ENCODE measurements at places on chromosomes 5 and 9. TPM values are rescaled to one million over a fixed set of nuclear protein-coding genes. Genes with fewer than 3 reads are reported as not detected.

Gene FOXD1
- total RNA-seq = 5.3 TPM

Gene EQTN
- total RNA-seq = not detected

Gene NDOR1
- 5.1 TPM for total RNA-seq

Gene ZNF608
- total RNA-seq = 10.9 TPM

Gene GKAP1
- 1.2 TPM for total RNA-seq
